ENCODE measurements at places on chromosomes 11 and 22.
A peak's percentile ranks its signal among the peaks of the same experiment; 100 is the strongest.

DNA sequence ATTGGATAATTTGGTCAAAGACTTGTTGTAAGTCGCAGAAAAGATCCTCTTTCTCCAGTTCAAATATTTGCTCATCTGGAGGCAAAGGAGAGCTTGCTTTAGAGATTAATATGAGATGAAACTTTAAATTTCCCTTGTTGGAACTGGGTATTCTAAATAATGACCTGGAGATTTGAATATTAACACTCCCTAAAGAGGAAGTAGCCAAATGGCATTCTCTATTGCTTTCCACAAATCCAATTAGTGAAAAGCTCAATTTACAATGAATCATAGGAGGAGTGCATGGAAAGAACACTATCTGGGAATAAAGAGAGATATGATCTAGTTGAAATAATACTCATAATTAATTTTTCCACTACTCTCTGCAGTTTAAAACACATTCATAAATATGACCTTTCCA, 641.6 kb upstream of the TENM4 start:
- no peak for DNase-seq

DNA sequence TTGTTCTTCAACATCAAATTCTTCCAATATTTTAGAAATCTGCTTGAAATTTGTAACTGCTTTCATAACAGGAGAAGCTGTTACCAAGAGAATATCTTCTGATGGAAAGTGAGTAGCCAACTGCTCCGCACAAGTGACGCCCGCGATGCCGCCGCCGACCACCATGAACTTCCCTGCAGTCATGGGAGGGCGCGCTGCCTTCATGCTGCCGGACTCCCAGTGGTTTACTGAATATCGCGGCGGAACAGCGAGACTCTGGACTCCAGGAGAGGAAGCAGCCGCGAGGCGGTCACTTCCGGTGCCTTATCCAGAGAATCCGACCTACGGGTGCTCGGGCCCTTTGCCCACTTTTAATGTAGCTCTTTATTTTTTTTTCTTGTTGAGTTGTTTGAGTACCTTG, 190.6 kb downstream of the GUCY1A2 start:
- no peak for DNase-seq

- DNase-seq, result no peak
These were observed 9.9 kb downstream of the P2RY6 start for GRCh38 chr11:73281796-73282660.

GRCh38 chr11:87463486-87464102, 425.9 kb downstream of the TMEM135 start:
- DNase-seq, result no peak

GRCh38 chr11:32162351-32162750, 71.5 kb downstream of the RCN1 start:
- no peak for DNase-seq

DNA sequence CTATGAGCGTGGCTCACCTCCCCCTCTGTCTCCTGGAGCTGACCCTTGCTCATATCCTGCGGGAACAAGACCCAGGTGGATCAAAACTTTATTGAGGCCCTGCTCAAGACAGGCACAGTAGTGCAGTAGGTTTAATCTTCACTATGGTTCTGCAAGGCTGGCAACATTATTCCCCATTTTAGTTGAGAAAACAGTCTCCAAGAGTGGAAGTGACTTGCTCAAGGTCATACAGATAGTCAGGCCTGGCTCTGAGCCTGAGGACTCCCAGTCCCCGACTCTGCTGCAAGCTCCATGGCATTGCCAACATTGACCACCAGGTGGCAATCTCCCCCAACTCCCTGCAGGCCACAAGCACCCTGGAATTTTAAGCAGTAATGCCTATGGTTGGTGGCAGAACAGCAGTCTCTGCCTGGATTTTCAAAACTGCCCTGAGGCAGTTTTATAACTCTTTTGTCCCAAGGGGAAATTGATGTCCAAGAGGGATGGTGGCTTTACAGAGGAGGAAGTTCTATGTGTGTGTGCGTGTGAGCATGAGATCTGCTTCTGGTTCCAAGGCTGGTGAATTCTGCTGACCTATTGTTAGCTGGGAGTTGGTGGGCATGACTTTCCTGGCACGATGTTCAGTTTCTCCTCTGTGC, 34.1 kb downstream of the NEU3 start:
- DNase-seq, result peak; percentile 76

DNA sequence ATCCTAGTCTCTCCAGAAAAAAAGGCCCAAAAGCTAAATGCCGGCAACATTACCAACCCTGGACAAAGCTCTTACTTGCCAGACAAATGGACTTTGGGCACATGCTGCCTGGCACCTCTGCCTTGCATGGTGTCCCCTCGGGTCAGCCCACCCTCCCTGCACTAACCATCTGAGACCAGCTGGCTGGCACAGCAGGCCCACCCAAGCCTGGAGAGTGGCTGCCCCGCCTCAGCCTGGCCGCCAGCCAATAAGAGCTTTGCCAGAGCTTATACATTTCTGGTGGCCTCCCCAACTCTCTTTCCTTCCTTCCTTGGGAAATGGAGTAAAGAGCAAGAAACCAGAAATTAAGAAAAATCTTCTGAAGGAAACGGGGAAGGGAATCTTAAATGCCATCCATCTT, 24.5 kb downstream of the MCHR1 start:
- no peak for DNase-seq

DNA sequence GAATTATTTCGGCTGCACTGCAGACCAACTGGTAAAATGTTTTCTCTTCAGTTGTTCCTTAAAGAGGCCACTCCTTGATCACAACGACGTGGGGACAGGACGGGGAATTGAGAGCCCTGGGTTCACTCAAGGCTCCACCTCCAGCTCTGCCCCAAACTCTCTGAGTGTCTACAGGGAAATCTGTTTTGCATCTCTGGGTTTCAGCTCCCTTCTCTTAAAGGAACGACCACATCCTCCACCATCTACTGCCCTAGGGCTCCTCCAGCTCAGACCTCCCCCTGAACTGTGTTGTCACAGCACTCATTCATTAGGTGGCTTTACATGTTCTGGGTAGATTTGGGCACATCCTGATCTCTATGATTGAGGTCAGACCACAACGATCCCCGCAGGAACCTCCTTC, 5.1 kb upstream of the PPFIA1 start:
- no peak for DNase-seq

GRCh38 chr11:104813532-104813931, 84.7 kb downstream of the CASP12 start:
- DNase-seq, result no peak

DNA sequence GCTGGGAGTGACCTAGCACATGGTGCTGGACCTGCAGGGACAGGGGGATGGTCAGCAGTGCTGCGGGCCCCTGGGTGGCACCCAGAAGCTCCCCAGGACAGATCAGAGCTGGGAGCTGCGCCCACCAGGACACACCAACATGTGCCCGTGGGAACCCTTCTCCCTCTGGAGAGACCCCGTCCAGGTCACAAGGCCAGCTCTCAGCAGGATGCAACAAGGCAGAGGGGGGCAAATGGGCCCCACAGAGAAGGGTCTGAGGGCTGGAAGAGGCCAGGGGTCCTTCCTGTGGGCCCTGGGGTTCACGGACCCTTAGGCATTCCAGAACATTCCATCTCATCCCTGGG, 6.2 kb downstream of the DUSP8 start:
- no peak for DNase-seq

DNA sequence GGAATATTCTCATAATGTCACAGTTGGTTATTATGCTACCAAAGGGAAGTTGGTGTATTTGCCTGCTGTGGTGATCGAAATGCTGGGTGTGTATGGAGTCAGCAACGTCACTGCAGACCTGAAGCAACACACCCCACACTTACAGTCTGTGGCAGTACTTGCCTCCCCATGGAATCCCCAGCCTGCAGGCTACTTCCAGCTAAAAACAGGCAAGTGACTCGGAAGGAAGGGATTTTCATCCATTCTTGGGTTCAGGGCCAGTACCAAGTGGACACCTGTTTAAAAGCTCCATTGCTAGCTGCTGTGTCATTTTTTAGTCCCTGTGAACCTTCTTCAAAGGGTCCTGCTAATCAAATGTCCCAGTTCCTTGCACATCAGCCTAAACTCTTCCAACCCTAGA, 149.6 kb downstream of the C11orf91 start:
- no peak for DNase-seq

DNA sequence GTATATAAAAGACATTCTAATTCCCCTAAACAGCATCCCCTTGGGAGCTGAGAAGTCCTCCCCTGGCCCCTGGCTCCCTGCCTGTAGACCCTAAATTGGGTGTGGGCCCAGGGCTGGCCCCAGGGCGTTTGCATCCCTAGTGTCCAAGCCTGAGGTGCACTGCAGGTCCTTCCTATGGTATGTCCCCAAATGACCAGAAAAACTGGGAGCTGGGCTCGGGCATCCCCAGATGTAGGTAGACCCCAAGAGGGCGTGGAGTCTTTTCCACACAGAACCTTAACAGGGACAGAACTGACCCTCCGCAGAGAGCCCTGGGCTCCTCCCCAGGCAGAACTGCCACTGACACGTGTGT, 782 bp upstream of the OSBPL5 start:
- no peak for DNase-seq

GRCh38 chr22:22228421-22228820, 16.2 kb upstream of the VPREB1 start:
- no peak for DNase-seq

DNA sequence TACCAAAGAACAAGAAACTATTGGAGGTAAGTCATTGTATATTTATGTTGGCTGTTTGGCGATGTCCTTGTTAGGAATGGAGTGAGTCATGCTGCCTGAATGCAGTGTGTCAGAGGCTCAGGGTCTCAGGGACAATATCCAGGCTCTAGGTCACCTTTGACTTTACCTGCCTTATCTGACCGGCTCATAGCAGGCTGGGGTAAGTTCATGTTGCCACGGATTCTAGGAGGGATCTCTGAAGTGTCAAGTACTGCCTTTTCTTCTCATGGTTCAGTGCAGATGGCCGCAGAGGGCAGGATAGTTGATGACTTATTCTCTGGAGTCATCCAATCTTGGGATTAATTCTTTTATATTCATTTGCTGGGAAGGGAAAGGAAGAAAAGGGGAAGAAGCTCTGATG, 53.2 kb downstream of the SPON1 start:
- peak; percentile 36 for DNase-seq

DNA sequence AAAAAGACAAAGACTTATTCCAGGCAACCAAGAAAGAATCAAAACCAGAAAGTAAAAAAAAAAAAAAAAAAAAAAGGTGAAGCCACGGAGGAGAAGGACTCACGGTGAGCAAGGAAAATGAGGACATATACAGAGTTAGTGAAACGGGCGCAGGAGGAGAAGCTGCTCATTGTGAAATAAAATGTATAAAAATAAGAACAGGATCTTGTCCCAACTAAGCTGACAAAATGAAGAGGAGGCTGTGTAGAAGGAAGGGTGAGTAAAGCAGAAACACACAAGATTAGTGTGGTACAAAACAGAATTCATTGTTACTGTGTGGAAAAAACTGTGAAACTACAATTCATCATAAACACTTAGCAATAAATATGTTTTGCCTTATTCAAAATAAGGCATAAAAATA, 7.6 kb downstream of the IL17REL start:
- DNase-seq, result no peak

DNA sequence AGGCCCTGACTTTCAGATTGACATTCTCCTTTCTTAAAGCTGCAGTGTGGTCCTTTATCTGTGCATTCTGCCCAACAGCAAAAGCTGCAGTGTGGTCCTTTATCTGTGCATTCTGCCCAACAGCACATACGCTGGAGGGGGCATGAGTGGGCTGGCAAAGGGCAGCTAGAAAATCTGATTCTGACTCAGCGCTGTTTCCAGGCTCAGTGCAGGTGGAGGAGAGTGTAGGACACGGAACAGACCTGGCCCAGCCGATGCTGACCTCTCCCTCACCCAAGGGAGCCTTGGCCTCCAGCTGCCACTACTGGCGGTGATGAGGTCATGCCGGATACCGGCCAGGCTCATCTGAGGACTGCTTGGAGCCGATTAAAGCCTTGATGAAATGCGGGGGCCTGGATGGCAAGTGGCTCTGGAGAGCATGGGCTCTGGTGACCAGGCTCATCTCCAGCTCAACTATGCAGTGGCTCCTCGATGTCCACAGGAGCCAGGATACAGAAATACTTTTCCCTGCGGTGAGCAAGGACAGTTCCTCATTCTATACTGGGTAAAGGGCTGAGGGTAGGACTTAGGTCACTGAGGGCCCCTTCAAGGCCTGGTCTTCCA, 84.6 kb downstream of the CLPB start:
- no peak for DNase-seq

DNA sequence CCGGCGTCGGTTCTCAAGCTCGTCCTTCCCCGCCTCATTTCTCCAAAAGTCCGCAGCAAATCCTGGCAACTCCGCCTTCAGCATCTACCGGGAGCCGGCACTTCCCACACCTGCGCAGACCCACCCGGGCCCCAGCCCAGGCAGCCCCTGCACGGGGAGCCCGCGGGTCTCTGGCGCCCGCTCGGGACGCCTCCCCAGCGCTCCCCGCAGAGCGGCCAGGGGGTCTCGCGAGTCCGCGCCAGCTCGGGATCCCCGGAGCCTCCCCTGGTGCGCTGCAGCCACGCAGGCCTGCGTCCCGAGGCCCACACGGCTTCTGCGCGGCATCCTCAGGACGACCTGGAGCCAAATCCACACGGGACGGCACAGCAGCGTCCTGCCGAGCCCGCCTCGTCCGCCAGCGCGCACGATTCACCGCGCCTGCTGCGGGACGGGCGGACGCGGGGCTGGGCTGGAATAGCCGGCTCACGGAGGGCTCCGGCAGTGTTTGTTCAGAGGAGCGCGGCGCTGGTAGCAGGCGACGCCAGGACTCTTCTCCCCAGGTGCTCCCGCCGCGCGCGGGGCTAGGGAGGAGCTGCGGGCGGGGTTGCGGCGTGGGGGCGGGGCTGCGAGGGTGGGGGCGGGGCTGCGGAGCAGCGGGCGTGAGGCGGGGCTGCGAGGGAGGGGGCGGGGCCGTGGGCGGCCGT, 816 bp upstream of the PHRF1 start:
- no peak for DNase-seq

- DNase-seq, result no peak
These were observed 4.4 kb upstream of the MEN1 start for GRCh38 chr11:64814712-64815187.

GRCh38 chr11:132540581-132540980, 991.7 kb downstream of the OPCML start:
- DNase-seq, result peak; percentile 42

DNA sequence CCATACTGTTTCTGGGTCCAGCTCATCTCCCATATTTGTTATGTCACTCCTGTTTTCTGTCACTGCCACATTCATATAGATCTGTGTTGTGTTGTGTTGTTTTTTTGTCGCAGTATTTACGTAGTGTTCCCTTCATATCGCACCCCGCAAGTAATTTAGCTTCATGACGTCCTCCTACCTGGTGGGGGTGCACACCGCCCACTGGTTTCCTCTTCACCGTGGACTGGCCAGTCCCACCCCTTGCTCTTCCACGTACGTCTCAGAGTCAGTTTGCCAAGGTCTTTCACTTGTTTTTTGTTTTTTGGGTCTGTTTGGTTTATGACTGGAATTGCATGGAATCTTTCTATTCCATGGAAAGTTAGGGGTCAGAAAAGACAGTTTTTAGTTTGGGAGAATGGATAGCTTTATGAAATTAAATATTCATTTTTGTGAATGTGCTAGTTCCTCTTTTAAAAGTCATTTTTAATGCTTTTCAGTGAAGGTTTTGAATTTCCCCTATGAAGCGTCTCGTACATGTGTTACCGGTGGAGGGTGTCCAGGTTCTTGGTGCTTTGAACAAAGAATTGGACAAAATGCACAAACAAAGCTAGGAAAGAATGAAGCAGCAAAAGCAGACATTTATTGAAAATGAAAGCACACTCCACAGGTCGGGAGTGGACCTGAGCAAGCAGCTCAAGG, 134.3 kb downstream of the TBC1D22A start:
- DNase-seq, result no peak
